ENCODE measurements at places on chromosomes 13 and 19. TPM values are rescaled to one million over a fixed set of nuclear protein-coding genes. Genes with fewer than 3 reads are reported as not detected.

RPS16 gene
- polyA plus RNA-seq, result 1,072 TPM

DNA sequence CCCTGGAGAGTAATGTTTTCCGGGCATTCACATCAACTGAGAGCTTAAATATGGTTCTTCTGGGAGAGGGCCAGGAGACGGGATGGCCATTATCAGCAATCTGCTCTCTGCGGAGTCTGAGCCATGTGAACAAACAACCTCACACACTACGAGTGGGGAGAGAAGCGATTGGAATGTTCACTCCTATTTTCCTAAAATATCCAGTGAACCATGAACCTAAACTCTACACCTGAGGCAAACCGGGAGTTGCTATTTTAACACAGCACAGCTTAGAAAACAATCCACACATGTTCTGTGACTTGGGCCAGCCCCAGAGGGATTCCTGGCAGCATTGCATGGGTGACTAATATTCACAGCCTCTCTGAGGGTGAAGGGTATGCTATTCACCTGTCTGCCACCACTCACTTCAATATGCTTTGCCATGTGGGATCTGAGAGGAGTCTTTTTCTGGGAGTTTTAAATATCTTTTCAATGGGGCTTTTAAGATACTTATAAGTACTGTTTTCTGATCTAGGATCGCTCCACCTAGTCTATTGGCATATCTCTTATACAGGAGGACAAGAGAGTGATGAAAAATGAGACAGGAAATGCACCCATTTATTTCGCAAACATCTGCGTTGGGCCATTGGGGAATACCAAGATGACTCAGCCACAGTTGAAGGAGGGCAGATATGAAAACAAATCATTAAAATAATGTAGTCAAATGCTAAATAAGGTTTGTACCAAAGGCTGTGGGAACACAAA is 72.6 kb upstream of the SERP2 start:
- peak; percentile 59 for DNase-seq

ZNF283 gene
- 24.5 TPM for polyA plus RNA-seq

GRCh38 chr13:68378294-68378693 is 1148.2 kb upstream of the PCDH9 start:
- no peak for DNase-seq

GRCh38 chr19:55603581-55604292 is 1.7 kb upstream of the ZNF865 start:
- no peak for DNase-seq

ATXN8OS gene
- 0.33 TPM for polyA plus RNA-seq

GRCh38 chr13:106426909-106427308 is 108.6 kb downstream of the EFNB2 start:
- DNase-seq, result no peak

- DNase-seq, result no peak
Observed at GRCh38 chr13:51862957-51863356, 1.2 kb downstream of the CCDC70 start.

NXNL1 gene
- 0.35 TPM for polyA plus RNA-seq

DNA sequence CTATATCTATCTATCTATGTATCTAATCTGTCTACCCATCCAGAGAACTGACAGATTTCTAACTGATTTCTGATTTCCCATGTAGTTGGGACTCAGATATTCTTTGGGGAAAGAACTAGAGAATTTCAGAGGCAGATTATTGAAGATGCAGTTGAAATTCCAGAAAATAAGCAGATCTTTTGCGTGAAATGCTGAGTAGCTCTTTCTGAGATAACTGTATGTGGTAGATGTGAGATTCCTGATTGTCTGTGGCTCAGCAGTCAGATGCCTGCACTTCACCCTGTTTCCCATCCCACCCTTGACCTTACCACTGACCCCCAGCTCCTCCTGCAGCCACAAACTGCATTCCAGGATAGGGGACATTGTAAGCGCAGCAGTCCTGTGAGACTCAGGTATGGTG is 61.5 kb downstream of the DGKH start:
- DNase-seq, result no peak

OR7A5 gene
- polyA plus RNA-seq, result 0.05 TPM

- no peak for DNase-seq
Observed at GRCh38 chr13:109118521-109118920, 489.1 kb downstream of the MYO16 start.

EFNA2 gene
- 1.4 TPM for polyA plus RNA-seq

DNA sequence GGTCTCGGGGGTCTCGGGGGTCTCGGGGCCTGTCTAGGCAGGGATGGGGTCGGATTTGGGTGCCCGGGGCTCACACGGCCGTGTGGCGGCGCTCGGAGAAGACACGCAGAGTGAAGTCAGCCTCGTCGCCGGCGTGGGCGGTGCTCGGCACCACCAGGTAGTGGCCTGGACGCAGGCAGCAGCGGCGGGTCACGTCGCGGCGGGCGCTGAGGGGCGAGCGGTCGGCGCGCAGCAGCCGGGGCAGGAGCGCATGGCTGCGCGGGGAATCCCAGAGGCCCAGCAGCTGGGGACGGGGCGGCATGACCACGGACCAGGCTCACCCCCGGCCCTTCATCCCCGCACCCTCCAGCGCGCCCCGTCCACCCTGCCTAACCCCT is 8.2 kb downstream of the CAPN12 start:
- no peak for DNase-seq

DNA sequence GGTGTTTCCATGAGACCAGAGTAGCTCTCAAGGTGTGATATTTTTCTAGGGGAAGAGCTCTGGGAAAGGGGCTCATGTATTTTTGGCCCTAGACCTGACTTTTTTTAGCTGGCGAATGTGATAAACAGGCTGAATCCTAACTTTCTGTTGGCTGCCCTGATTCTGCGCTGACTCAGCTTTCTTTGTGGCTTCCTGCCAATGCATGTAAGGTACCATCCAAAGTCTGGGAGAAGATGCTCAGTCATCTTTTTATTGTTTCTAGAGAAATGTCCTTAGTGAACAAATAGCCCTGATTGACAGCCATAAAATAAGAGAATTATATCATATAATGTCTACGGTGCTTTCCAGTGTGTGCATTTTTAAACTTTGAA is 113.6 kb upstream of the MBNL2 start:
- no peak for DNase-seq

DNA sequence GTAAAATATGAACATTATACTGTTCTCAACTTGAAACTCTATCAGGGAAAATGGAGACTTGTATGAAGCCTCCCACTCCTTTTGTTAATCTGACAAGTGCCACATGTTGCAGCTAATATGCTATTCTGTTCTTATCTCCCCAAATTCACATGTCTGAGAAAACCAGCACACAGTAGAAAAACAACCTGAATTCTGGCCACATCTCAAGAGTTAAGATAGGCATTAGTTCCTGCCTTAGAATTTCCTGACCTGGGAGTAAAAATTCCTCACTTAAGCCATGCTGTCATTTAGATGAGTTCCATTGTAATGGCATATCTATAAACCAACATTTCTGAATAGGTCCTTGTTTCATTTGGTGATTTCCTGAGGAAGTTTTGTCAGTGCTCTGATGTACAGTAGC is 1098.5 kb downstream of the EFNB2 start:
- peak; percentile 7 for DNase-seq

GRCh38 chr13:50887151-50887550 is 22.4 kb upstream of the RNASEH2B start:
- no peak for DNase-seq

DNA sequence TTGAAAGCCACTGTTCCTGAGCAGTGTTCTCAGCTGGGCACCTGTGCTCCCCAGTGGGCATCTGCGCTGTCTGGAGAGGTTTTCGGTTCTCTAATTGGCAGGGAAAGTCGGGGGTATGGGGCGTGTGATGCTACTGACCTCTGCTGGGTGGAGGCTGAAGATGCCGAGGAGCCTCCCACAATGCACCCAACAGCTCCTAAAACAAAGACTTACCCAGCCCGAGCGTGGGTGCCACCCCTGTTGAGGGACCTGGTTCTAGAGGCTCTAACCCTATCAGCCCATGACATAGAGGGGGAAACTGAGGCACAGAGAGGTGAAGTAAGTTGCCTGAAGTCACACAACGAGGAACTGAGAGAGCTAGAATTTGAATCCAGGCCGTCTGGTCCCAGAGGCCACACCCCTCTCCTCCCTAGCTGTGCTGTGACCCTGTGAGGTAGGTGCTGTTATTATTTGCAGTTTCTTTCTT is 2.3 kb downstream of the SPACA4 start:
- DNase-seq, result no peak

GRCh38 chr13:111874981-111875380 is 192.0 kb upstream of the SOX1 start:
- no peak for DNase-seq

PRDX2 gene
- 274 TPM for polyA plus RNA-seq

GRCh38 chr19:30222992-30223865 is 149.0 kb upstream of the ZNF536 start:
- DNase-seq, result no peak

DNA sequence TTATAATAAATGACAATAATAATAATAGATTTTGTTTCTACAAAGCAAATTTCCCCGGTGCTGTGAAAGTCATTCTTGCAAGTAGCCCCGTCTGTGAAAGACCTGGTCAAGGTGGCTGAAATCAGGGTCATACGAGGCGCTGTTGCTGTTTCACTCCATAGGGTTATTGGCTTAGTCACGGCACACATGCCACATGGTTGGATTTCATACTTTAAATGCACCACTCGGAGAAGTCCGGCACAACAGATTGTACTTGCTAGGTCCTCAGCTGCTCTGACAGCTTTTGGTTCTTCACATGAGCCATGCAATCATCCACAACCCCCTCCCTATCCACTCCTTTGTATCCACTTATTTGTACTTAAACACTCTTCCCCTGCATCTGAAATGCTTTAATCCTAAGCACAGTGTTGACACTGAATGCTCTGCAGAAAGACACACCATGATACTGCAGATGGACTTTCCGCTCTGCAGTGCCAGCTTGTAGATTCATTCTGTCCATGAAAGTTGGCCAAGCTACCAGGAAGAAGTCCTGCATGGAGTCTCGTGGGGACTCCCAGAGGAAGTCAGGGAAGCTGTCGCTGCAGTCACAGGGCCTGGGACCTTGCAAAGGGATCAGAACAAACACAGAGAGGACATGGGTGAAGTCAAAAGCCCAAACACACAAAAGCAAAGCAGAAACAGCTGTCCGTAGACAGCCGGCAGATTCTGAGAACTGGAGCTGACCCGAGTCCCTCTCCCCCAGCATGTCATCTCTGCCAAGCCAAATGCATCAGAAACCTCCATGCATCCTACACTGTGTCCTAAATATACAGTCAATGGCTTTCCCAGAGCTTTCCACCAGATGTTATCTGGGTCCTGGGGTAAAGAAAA is 124.6 kb downstream of the COL4A2 start:
- DNase-seq, result no peak

KIR3DL2 gene
- not detected for polyA plus RNA-seq

- DNase-seq, result no peak
Observed at GRCh38 chr13:84352946-84353345, 470.7 kb upstream of the SLITRK1 start.

URAD gene
- polyA plus RNA-seq, result not detected

Measured in left kidney (tissue), 8 donors.